Head of caudate nucleus (tissue), 42 donors: ENCODE measurements at places on chromosomes 5 and 9.
A peak's percentile ranks its signal among the peaks of the same experiment; 100 is the strongest.

DNA sequence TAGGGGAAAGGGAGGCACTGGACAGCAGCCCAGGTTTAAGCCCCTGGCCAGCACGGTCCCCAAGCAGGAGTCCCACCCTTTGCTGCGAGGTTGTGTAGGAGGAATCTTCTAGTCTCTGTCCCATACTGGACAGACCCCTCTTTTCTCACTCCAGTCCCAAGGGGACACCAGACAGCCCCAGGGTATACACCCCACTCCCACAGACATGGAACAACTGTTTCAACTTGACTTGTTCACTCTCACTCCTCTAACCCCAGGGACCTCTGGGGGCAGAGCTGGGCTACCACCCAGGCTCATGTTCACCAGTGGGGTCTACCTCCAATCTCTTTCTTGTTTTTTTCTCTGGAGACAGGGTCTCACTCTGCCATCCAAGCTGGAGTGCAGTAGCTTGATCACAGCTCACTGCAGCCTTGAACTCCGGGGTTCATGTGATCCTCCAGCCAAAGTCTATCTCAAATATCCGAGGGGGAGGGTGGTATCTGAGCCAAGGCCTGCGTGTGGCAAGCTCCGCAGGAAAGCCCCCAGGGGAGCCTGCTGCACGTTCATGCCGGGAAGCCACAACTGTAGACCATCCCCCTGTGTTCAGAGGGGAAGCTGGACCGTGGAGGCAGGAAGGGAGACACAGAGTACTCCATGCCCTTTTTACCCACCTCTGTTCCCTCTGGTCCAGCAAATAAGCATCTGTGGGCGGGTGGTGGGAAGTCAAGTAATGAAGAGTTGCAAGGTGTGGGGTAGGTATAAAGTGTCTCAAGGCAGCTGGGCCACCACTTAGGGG, 1.8 kb downstream of the PTGES2 start:
- no peak for DNase-seq

DNA sequence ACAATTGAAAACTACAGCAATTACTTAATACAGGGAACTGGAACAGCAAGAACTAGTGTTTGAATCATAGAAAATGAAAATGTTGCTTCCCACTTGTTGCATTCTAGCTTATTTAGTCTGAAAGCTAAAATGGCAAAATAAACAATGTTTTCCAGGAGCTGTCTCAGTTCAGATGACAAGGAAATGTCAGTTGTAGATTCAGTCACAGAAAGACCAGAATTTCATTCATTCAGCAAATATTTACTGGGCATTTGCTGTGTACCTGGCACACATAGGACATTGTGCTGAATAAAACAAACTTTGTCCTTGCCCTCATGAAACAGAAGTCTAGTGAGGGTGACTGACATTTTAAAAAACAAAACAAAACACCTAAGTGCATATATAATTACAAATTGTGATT, 41.5 kb downstream of the GCNT4 start:
- DNase-seq: no peak

DNA sequence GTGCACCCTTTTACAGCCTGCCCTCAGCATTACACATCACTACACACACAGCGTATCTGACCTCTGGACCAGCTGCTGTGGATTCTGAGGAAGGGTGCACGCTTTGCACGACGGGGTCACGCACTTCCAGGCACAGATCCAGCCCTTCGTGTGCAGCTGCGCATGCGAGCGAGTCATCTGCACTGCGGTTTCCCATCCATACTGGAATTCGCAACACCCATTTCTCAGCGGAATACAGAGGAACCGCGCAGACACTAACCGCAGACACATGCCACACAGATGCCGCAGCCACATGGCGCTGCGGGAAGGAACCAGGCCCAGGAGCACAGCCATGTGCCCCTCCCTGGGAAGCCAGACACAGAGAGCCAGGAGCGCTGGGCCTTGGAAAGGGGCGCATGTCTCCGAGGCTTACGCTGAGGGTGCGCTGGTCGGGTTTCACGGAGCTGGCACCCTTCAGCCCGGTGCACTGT, 43.5 kb downstream of the PNPLA7 start:
- DNase-seq: no peak

GRCh38 chr9:89352874-89353649, 34.8 kb downstream of the SECISBP2 start:
- DNase-seq: no peak

DNA sequence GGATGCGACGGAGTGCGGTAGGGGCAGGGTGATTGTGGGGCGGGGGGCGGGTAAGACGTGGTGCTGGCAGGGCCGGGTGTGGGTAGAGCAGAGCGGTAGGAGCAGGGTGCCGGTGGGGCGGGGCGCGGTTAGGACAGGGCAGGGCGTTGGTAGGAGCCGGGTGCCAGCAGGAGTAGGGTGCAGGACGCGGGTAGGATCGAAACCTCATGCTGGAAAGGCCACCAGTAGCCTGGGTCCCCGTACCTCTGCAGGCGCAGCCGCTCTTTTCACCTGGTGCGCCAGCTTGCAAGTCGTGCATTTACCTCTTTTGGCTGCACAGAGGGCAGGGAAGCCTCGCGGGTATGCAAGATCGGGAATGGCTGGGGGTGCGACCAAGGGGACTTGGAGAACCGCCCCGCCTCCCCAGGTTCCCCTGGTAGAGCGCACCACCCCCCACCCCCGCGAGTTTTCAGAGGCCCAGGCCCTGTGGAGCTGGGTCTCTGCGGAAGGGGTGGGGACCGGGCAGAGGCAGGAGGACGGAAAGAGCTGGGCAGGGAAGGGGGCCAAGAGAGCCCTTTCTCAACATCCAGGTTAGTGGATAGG, 104.8 kb upstream of the SIMC1 start:
- peak; percentile 17 for DNase-seq

GRCh38 chr5:153883854-153884611, 154.7 kb downstream of the FAM114A2 start:
- no peak for DNase-seq

DNA sequence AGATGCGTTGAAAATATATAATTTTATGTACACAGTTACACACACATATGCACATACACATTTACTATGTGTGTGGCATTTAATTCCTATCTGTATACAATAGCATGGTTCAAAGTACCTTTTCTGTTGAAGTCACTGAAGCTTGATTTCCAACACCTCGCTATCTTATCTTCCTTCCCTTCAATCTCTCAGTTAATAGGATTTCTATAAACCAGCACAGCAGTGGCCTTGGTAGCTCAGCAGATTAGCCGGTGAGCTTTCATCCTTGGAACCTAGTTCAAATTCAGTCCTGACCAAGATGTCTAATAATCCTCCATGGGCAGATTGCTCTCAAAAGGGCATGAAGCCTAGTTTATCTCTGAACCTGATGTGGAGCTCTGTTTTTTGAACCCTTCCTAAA, 2389.5 kb downstream of the MAT2B start:
- DNase-seq: no peak

- no peak for DNase-seq
Measured at GRCh38 chr5:3634061-3634460, 38.4 kb downstream of the IRX1 start.

GRCh38 chr9:112078432-112078831, 96.7 kb downstream of the SUSD1 start:
- DNase-seq: no peak

DNA sequence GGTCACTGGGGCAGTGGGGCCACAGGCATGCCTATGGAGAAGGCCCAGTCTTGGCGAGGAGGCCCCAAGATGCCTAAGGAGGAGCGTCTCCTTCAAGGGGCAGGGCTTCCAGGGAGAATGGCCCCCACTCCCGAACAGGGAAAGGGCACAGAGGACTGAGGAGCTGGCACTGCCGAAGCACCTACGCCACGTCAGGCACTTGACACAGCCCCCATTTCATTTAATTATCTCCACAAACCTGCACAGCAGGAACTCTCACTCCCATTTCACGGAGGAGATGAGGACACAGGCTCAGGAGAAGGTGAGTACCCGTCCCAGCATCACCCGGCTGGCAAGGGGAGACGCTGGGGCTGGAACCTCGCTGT, 26.0 kb downstream of the EGR1 start:
- DNase-seq: peak; percentile 62

- DNase-seq: no peak
Measured at GRCh38 chr9:86676396-86676795, 270.9 kb downstream of the GAS1 start.

- DNase-seq: no peak
Measured at GRCh38 chr5:33688526-33688925, 203.3 kb downstream of the ADAMTS12 start.

DNA sequence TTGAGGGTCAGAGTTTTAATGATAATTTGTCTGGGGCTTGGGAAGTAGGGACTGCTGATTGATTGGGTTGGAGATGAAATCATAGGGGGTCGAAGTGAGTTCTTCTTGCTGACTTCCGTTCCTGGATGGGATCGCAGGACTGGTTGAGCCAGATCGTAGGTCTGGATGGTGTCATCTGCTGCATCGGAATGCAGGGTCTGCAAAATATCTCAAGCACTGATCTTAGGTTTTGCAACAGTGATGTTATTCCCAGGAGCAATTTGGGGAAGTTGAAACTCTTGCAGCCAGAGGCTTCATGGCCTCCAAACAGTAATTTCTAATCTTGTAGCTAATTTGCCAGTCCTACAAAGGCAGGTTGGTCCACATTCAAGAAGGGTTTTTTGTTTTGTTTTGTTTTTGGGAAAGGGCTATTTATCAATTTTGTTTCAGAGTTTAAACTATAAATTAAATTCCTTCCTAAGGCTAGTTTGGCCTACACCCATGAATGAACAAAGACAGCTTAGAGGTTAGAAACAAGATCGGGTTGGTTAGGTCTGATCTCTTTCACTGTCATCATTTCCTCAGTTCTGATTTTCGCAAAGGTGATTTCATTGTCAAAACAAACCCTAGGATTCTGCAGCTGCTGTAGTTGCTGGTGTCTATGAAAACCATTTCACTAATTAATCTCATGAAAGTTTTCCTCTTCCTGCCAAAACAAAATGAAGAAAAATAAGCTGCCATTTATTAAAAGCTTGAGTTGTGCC, 388.0 kb downstream of the TMEM232 start:
- DNase-seq: no peak

DNA sequence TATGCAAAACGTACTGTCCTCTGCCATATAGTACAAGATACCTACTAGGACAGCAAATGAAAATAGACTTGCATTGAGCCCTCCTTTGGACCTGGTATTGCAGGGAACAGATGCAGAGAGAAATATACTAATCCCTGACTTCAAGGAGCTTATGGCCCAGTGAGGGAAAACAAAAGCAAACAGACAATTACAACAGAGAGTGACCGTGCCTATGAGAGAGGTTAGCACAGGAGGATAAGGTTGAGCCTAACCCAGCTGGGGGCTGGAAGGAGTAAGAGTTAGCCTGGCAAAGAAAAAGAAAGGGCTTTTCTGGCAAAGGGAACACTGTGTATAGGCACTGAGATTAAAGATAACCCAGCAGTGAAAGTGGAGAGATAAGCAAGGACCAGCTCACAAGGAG, 5.5 kb downstream of the CDC26 start:
- no peak for DNase-seq

DNA sequence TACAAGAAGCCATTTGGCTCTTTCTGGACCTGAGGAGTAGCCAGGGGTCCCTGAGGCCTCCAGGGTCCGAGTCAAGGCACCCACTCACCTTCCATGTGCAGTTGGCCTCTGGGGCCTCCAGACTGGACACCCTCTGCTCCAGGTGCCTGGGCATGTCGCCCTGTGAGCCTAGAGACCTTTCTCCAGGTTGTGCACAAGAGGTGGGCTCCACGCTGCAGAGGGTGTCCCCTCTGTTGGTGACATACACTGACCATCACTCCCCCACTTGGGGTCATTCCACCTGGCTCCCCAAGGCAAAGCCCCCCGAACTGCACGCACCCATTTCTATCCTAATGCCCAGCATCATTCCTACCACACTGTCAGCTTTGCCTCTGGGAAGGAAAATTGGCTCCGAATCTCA, 48.8 kb downstream of the RASGEF1C start:
- no peak for DNase-seq

DNA sequence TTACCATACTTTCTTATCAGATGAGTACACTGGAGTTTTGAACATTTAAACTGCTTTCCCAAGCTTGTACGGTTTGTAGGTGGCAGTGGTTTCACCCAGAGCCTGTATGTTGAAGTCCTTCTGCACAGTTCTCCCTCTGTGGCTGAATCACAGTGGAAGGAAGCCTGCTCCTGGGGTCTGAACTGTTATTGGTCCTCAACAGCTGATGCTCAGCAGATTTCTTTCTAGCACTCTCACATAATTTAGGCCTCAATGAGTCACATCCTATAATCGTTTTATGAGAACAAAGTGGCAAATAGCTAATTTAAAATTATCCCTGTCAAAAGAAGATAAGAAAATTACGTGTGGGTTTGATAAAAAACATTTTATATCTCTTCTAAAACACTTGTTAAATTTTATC, 229.7 kb downstream of the TLE4 start:
- DNase-seq: no peak

- DNase-seq: no peak
Measured at GRCh38 chr9:87886210-87886932, 3.7 kb downstream of the SPATA31E1 start.

DNA sequence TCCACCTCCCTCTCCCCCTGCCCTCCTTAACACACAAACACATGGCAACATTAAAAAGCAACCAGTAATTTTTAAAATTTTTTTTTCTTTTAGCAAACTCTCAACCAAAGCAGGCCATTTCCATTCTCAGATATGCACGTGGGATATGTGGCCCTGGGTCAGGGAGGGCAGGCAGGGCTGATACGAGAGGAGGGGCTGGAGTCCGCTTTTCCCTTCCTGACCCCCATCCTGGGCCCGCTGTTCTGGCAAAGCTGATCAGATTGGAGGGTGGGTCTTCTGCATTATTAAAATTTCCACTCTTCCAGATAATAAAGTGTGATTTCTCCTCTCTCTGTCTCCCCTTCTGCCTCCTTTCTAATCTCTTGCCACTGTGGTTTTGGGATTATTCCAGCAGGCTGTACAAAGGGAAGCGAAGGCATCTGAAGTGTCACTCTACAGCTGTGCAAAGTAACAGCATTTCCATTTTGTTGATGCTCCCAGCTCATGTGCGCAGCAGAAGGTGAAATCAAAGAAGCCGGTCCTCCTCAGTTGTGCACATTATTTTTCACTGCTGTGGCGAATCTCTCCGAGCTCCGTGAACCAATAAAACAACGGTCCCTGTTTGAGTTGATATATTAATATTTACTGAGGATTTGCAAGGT, 12.0 kb downstream of the IRX1 start:
- no peak for DNase-seq

GRCh38 chr9:95096807-95097206, 220.7 kb downstream of the FANCC start:
- DNase-seq: no peak

DNA sequence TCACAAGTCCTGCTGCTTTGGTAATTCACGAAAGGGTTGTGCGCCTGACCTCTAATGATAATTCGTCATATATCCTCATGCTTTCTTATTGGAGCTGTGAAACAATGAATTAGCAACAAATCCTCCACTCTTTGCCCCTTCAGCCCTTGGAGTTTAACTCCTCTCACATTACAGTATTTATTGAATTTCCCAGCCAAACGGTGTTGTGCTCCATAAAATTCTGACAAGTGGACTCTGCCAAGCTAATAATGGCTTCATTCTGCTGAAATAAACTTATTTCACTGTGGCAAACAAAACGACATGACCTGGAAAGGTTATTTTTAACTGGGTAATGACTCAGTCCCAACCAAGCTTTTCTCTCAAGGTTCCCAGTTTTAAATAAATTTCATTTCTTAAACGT, 984.4 kb upstream of the DMAC1 start:
- DNase-seq: no peak
